ENCODE measurements at places on chromosomes 2 and 18.

DNA sequence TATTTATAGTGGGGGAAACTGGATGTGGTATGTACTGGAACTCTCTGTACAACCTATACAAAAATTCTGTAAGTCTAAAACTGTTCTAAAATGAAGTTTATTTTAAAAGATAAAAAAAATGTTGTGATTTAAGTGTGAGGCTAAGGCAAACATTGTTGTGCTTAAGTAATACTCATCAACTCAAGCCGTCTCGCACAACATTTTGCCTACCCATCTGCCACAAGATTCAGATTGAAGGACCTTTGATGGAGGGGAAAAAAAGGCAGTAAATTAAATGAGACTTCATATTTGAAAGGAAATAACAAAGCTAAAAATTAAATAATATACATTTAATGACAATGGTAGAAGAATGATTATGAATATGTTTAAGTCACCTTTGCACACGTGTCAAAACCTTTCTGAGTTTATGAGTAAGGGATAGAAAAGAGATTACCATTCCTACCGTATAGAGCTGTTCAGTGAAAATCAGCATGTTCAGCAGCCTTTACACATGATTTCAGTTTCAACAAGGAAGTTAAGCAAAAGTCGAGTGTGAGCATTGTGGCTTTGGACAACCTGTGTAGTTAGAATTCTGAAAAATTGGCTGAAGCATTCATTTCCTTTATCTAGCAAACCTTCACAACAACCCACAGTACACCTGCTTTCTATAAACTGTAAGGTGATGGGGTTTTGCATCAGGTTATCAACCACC, 499.3 kb downstream of the IRS1 start:
- DNase-seq, result no peak

DNA sequence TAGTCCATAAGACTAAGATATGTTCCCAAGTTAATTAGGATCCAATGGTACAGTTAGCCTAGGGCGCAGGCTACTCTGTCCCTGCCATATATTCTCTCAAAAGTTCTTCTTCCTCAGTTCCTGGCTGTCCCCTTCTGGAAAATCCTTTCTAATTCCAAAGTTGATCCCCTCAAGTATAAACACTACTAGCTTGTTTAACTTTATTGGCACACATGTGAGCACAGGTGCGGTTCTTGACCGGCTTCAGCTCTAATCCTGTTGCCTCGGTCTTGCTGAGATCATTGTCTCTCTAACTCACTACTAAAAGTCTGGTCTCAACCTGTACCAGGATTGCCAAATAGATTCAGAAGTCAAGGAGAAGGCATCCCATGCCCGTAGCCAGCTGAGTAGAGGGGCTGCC, 89.0 kb downstream of the SEMA4F start:
- DNase-seq, result no peak

GRCh38 chr2:58853420-58853819, 612.3 kb upstream of the FANCL start:
- DNase-seq, result no peak

DNA sequence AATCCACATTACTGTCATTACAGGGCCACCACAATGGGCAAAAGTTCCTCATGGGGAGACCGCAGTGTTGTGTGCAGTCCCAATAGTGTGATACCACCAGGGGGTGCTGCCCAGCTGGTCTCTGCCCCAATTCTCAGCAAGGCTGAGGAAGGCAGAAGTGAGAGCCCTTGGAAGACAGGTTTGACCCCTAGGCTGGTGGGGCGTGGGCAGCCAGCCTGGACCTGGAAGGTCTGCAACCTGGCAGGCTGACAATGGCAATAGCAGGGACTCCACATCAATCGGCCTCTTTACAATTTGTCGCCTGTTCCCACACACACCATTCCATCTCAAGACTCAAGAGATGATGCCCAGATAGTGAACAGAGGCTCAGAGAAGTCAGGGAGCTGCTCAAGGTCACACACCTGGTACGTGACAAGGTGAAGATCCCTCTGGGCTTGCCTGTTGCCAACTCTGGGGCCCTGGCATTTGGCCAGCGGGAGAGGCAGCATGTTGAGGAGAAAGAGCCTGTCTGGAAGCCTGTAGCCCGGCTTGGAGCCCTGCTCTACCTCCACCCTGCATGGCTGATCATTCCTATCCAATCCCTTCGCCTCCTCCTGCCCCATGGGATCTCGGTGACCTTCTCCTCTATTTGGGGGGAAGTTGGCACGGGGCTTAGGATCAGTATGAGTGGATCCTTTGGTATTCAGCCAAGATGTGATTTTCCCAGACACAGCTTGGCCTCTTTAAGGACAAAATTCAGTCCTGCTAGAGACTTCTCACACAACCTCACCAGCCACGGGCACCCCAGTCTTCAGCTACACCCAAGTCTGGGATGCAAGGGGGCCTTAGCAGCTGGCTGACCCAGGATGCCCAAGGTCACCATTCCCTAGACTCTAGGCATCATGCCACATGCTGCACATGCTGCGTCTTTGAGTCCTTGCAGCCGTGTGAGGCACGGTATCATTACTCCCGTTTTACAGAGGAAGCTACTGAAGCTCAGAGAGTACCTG, 2.9 kb upstream of the ATOH8 start:
- DNase-seq, result peak; percentile 58

DNA sequence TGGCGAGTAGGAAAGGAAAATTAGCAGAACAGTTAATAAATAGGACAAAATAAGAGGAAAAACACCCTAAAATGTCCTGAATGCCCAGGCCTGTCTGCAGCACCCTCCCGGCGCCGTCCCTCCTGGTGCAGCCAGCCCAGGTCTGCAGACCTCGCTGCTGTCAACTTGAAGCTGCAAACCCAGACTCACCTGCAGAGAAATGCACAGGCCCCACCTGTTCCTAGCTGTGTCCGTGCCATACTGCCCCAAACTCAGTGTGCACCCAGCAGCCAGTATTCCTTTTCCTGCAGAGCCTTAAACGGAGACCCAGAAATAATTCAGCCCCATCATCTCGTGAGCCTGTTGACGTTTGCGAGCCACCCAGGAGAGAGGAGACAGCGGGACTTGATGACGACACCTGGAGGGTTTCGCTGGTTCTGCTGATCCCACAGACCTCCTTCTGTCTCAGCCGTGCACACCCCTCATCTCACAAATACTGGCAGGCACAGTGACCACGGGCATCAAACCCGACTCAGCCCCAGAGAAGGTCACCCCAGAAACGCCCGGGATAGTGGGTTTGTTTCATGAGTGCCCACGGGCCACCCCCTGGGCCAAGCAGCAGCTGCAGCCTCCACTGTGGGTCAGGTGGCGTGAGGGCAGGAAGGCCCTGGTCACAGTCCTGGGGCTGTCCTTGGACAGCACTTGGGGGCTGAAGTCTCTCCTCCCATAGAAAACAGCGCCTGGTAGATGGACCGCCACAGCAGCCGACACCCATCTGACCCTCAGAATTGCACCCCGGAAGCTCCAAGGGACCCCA, 239.5 kb upstream of the SALL3 start:
- no peak for DNase-seq

- no peak for DNase-seq
Observed at GRCh38 chr18:36903215-36903928, 74.4 kb downstream of the KIAA1328 start.

GRCh38 chr2:217928324-217929181, 74.2 kb downstream of the TNS1 start:
- DNase-seq, result no peak

GRCh38 chr2:46901611-46902010, 14.0 kb downstream of the MCFD2 start:
- no peak for DNase-seq

DNA sequence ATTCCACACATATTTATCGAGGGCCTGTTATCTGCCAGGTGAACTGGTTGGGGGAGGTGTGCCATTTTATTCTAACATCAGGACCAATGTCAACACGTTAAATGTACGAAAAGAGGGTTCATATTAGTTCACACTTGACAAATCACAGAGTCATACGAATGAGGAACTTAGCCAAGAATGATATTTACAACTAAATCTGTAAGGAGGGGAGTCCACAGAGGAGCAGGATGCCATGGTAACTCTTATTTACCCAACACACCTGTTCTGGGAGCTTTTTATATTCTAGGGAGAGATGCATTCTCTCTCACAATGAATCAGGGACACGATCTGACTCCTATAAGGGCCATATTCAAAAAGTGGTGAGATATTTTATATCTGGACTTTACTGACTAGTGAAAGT, 144.1 kb downstream of the CDC42EP3 start:
- DNase-seq, result no peak

DNA sequence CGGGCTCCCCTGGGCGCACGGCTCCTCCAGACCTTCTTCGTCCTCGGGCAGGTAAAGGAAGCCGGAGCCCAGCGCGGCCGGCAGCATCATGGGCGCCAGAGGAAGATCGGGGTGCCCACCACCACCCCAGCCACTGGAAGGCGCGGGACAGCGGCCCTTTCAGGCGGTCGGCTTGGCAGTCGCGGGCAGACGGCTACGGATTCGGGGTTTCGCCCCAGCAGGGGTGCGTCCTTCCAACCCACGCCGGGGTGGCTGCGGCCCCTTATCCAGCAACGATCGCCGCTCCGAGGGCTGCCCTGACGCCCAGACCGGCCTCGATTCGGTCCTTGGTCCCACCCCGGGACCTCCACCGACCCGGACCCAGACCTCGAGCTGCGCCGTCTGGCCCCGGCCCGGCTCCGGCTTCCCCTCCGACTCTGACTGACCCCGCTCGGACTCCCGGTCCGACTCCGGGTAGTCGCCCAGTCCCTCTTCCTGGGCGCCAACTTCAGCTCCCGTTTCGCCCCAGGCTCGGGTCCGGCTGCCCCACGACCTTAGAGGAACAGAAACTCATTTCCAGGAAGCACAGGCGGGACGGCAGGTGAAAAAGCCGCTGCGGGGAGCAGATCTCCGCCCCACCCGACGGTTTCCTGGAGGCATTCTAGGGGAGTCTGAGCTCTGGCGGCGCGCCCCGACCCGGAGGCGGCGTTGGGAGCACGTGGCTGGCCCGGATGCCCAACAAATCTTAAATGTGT, 30.2 kb upstream of the SSB start:
- DNase-seq, result no peak

GRCh38 chr2:33108483-33109443, 162.0 kb downstream of the LTBP1 start:
- peak; percentile 46 for DNase-seq

DNA sequence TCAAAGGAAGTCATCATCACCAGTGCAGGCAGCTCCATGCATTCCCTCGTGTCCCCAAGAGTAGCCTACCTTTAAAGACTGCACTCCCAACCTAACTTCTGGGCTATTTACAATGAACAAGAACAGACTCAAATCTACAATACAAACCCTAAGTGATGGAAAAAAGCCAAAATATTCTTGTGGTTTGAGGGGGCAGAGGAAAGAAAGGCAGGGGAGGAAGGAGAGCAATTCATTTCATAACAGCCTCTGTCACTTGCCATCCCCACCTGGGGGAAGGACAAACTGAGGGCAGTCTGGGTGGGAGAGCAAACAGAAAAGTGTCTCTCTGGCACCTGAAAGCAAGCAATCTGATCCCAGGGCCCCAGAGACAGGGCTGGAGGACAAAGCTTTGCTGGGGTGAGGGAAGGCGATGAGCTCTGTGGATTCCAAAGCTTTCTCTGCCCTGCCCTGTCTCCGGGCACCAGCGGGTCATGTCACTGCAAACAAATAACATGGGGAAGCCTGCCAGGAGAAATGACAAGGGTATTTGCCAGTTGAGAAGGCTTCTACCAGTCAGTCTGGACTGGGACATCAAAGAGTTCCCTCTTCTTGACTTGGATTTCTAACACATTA, 528.0 kb upstream of the TNP1 start:
- no peak for DNase-seq

DNA sequence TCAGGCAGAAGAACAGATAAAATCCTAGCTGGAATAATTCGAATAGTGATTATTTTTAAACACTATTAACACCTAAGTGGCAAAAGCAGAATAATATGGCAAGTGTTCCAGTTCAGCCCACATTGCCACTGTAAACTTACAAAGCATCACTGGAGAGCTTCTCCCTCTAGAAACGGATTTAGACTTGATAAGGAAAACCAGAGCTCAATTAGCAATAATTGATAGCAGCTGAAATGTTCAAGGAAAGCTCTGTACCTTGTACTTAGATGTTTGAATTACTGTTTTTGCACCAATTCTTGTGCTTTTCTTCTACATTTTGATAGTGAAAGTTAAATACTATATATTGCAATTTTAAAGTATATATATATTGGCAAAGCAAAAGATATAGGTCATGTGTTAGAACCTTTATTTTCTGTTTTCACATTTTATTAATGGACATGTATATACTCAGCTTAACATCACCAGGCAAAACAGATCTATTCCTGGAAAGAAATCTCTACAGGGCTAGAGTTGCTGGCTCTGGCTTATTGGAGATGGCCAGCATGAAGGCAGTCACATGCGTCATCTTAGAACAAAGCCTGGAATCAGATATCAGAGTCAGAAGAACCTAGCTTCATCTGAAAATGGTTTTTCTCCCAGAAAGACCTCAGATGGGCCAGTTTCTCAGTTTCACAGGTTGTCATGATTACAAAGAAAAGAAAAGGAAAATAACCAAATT, 149.1 kb upstream of the CTAGE1 start:
- DNase-seq, result no peak

GRCh38 chr18:76136701-76137100, 358.3 kb downstream of the ZNF516 start:
- DNase-seq, result no peak

GRCh38 chr2:216109962-216110614, 940 bp downstream of the XRCC5 start:
- DNase-seq, result peak; percentile 53

DNA sequence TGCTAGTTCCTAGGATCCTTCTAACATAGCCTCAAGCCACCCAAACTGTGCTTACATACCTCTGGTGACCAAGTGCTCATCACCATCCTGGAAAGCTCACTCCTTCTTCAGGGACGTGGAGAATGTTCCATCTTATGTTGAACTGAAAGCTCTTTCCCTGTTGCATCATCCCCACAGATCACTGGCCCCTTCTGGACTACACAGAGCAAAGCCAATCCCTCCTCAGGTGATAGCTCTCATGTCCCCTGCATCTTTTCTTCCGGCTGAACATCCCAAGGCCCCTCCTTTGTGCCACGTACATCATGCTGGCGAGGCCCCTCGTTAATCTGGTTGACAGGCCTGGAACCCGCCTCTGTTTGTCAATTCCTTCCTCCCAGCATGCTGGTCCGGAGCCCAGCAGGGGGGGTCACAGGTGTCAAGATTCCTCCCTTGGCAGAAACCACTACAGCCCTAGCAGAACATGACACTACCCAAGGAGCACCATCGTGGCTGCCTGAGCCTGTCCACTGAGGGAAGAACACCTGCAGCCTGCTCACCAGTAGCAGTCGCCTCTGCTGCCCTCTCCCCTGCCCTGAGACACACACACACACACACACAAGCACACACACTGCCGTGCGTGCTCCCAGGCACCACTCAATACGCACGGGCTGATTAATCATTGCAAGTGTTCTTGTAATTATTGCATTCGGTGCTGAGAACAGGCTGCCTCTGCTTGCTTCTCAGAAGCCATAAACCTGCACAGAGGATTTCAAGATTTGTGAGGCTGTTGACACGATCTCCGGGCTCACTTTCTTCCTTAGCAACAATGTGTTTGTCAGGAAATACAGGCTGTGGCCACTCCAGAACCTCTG, 6.3 kb upstream of the KCNK3 start:
- no peak for DNase-seq

Measured in EL (cell line).